T-cell (primary cell): ENCODE measurements at places on chromosomes 1 and 21. TPM values are rescaled to one million over a fixed set of nuclear protein-coding genes. Genes with fewer than 3 reads are reported as not detected.

- no peak overlapping the region for H3K4me3 ChIP-seq
- peaks cover 7% of the 10 kb centered on the region for H3K27me3 ChIP-seq
- DNase-seq: no peak
- H3K4me1 ChIP-seq: no peaks in the 10 kb centered on the region
Observed at GRCh38 chr21:25304611-25305010, 302.7 kb downstream of the MRPL39 start.

DNA sequence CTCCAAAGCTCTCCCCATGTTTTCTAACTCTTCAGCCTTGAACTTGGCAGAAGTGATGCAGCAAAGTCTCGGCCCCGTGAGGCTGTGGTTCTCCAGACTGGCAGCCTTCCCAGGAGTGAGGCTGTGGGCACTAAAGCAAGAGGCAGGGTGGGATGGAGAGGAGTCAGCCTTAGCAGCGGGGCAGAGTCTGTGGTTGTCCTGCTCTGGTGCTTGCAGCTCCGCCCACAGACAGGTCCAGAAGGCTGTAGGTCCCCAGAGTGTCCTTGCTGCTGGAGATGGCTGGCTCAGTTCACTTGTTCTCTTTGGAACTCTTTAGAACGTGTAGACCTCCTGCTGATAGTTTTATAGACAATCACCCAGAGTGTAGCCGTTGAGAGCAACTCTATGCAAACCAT, 142.6 kb downstream of the AJAP1 start:
- peaks cover 19% of the 10 kb centered on the region for H3K27me3 ChIP-seq
- DNase-seq: no peak
- H3K27ac ChIP-seq: no peak overlapping the region
- no peak overlapping the region for H3K4me3 ChIP-seq
- no peaks in the 10 kb centered on the region for H3K36me3 ChIP-seq

DNA sequence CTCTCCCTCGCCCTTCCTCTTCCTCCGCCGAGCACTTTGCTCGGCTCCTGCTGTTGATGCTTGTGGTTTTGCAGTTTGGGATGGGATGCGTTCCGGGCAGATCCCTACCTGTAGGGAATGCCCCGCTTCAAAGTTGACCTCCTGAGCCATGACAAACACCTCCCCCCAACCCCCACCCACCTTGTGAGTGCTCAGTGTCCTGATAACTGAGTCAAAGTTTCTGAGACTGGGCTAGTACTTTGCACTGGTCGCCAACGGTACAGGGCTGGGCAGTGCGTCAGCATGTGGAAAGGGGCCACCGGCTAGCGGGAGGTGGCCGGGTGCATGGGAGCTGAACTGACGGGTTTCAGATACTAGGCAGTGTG, 771 bp downstream of the RABGAP1L start:
- no peak for DNase-seq
- peaks cover 37% of the 10 kb centered on the region for H3K4me1 ChIP-seq
- no peaks in the 10 kb centered on the region for H3K36me3 ChIP-seq
- no peaks in the 10 kb centered on the region for H3K27me3 ChIP-seq

DNA sequence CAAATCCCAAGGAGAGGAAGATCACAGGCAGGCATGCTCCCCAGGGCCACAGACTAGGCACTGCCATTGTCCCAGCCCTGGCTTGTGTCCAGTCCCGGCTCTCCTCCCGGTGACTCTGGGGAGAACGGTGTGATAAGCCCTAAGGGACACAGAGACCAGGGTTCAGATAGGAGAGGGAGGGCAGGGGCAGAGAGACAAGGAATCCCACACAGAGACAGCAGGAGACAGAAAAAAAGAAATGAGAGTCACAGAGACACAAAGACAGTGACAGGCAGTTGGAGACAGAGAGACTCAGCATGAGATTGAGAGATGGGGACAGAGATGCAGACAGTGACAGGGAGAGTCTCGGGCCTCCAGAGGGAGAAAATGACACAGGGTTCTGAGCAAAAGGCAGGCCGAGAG, 361 bp downstream of the INSRR start:
- no peak overlapping the region for H3K4me3 ChIP-seq
- peaks cover 30% of the 10 kb centered on the region for H3K4me1 ChIP-seq
- H3K36me3 ChIP-seq: no peaks in the 10 kb centered on the region
- no peak overlapping the region for H3K27ac ChIP-seq

DNA sequence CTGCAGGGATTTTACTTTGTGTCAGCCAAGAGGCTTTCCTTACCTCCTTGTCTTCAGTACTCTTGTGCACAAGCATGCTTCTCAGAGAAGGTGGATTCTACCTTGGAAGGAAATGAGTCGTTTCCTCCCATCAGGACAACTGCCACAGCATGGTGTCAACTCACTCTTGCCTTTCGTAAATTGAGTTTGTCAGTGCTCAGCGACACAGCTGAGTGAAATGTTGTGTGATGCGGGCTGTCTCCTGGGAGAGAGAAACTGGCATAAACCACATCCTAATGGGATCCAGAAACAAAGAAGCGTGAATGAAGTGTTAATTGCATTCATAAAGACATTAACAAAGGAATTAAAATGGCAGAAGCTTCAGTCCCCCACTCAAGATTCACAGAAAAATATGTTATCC, 51.5 kb upstream of the SLC22A15 start:
- H3K4me3 ChIP-seq: no peak overlapping the region
- H3K36me3 ChIP-seq: no peaks in the 10 kb centered on the region
- H3K4me1 ChIP-seq: no peaks in the 10 kb centered on the region

DNA sequence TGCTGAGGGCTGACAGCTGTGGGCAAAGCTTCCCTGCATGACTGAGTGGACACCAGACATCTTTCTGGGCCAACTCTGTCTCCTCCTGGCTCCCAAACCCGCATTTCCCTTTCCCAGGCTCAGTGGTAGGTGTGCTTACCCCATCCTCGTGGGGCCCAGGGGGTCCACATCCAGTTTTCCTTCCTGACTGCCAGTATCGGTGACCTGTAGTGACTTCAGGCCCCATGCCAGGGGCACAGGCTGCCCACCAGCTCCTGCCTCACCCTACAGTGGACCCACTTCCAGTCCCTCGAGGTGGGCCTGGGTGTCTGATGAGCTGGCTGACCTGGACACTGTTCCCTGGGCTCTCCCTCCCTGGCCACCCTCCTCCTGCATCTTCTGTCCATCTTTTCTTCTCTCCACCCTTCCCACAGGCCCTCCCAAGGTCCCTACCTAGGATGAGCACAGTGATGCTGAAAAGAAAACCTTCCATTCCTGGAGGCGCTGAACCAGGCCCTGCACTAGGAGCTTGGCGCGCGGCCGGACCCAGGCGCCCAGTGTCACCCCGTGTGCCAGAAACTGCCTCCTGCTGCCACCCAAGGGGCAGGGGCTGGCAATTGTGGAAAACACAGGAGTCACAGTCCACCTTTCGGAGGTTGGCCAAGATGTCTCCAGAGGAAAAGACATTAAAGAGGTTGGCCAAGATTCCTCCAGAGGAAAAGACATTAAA, 67.1 kb downstream of the RUNX3 start:
- DNase-seq: no peak
- peaks cover 9% of the 10 kb centered on the region for H3K4me1 ChIP-seq
- no peaks in the 10 kb centered on the region for H3K36me3 ChIP-seq
- peaks cover 14% of the 10 kb centered on the region for H3K27me3 ChIP-seq
- no peak overlapping the region for H3K27ac ChIP-seq

- H3K36me3 ChIP-seq: no peaks in the 10 kb centered on the region
- no peak overlapping the region for H3K4me3 ChIP-seq
- H3K4me1 ChIP-seq: peaks cover 10% of the 10 kb centered on the region
- H3K27me3 ChIP-seq: no peaks in the 10 kb centered on the region
- no peak overlapping the region for H3K27ac ChIP-seq
Observed at GRCh38 chr1:211610779-211611556, 32.0 kb upstream of the SLC30A1 start.

GRCh38 chr1:92934395-92935378, 26.6 kb downstream of the DIPK1A start:
- no peak for DNase-seq
- H3K27ac ChIP-seq: no peak overlapping the region
- no peaks in the 10 kb centered on the region for H3K27me3 ChIP-seq
- H3K36me3 ChIP-seq: no peaks in the 10 kb centered on the region
- H3K4me1 ChIP-seq: peaks cover 21% of the 10 kb centered on the region
- no peak overlapping the region for H3K4me3 ChIP-seq

PLA2G4A gene
- 0.35 TPM for total RNA-seq
